Uterus (tissue), 4 donors: ENCODE measurements at places on chromosomes 2 and 18.

DNA sequence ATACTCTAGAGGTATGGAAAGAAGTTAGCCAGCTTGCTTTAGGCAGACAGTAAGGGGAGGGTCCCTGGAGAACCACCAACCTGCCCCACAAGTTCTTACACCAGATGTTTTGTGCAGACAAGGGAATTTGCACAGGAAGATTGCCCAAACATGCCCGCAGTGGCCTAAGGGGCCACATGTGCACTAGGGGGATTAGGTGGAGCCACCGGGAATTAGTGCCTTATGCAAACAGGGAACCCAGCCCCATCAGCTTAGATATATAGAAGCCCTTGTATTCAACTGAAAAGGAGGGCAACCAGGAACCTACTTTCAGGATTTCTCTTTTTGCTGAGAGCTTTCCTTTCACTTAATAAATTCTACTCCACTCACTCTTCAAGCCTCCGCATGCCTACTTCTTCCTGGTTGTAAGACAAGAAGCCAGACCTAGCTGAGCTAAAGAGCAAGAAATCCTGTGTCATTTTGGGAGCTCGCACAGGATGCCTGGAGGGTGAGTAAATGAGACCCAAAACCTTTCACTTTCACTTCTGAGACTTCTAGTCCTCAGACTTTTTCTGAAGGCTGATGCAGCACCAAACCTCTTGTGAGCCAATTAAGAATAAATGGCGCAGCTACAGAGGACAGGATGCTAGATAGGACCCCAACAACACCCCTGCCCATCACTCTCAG lies 146.3 kb downstream of the GCA start:
- DNase-seq, result no peak

DNA sequence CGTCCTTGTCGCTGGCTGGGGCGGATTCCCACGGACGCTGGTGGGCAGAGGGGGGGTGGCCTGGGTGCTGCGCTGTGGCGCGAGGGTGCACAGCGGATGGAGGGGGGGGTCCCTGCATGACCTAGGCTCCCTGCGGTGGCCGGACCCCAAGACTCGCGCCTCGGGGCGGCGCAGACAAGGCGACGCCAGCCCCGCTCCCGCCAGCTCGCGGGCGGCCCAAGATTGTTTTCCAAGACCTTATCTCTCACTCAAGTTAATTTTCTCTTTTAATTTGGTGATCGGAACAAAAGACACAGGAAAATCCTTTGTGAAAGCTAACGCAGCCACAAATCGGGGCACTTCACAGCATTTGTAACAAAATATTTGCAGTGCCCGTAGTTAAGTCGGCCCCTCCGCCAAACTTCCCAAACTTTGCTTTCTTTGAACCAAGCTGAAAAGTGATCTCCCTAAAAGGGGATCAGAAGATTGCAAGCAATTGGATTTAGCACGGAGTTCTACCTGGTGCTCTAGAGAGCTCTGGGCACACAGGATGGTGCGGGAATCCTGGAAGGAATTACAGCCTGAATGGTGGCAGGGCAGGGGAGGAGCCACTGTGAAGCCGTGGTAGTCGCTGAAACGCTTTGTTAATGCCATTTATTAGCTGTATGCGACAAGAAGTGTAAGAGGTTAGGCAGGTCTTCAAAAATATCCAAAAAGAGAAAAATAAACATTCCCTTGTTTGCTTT lies 4.8 kb upstream of the ID2 start:
- no peak for DNase-seq

DNA sequence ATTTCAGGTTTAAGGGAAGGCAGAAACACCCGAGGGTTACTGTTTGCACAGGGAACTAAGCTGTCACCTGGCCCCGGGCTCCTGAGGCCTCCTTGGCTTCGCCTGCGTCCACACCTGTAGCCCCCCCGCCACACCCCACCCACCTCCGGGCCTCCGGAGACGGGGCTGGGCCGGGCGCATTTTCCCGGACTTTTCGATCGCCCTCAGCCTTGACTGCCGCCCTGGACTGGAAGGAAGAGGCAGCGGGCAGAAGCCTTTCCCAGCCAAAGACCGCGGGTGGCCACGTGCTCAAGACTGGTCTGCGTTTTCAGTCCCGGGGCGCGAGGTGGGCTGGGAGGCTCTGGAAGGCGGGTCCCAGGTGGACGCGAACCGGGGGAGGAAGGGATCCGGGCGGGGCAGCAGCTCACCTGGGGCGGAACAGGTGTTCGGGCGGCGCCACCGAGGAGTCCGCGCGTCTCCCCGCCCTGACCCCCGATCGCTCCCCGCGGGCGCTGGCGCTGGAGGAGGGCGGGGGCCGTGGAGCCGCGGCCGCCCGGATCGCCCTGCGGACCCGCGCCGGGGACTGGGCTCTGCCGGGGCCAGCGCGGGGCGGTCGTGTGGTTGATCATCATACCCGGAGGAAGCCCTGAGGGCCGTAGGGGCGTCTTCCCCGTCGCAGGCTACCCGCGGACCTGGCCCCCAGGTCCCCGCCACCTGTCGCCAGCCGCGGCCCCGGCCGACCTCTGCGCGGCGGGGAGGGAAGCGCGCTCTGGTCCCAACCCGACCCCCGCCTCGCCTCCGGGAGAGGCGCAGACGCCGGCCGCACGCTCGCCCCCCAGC lies 3.2 kb downstream of the ID2 start:
- DNase-seq, result peak; percentile 50

GRCh38 chr2:183666031-183666430 lies 541.8 kb downstream of the NUP35 start:
- DNase-seq, result no peak

DNA sequence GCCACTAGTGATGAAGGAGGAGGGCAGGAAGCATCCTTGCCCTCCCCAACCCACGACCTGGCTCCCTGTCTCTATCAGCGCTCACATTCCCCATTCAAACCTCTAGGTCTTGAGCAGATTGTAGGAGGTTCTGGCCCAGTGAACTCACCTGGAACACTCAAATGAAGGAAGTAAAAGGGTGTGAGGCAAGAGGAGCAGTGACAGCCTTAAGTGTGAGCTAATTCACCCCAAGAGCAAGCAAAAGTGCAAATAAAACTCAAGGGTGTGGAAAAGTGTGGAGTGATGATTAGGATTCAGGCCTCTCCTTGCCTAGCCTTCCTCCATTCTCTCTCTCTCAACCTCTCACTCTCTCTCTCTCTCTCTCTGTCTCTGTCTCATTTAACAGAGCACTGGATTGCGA lies 41.0 kb downstream of the CYBRD1 start:
- DNase-seq, result no peak

GRCh38 chr2:182521453-182522404 lies 94.9 kb upstream of the PDE1A start:
- no peak for DNase-seq

DNA sequence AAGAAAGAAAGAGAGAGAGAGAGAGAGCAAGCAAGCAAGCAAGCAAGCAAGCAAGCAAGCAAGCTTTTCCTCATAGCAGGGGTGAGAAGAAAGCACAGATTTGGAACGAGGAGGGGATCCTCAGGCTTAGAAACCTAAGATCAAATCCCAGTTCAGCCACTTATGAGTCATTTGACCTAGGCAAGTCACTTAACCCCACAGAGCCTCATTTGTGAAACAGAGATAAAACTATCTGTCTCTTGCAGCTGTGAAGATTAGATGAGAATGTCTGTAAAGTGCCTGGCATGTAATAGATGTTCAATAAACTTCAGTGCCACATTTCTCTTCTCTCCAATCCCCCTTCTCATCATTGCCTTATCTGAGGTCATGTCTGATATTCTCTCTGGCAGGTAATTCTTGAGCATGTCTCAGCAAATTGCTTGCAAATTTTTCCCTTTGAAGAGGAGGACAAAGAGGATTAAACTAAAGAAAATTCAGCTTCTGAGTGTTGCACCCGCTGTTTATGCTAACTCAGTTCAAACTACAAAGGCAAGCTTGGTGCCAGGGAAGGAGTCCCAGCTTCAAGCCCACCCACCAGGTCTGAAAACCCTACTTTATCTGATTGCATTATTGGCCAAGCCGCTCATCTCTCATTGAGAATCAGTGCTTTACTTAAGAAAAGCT lies 20.3 kb downstream of the ALK start:
- no peak for DNase-seq

- peak; percentile 42 for DNase-seq
Measured at GRCh38 chr2:127024769-127025358, 82.1 kb downstream of the BIN1 start.
